ENCODE measurements at places on chromosomes 13 and 19.

GRCh38 chr19:12513531-12514061, 29.0 kb upstream of the ZNF709 start:
- DNase-seq: no peak

DNA sequence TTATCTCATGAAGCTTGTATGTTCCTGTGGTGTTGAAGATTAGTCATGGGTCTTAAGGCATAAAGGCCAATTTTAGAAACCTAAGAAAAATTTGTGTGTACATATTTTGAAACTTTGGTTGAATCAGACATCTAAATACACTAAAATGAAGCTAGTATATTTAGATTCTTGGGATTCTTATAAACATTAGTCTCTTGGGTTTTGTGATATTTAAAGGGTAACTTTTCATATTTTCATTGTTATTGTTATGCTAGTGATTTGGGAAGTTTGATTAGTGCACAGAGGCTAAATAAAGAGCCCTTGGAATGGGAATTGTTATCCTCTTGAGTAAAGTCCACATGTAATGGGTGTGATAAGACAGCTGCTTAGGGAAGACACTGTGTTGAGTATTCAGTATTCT, 24.5 kb downstream of the UBA2 start:
- DNase-seq: no peak

DNA sequence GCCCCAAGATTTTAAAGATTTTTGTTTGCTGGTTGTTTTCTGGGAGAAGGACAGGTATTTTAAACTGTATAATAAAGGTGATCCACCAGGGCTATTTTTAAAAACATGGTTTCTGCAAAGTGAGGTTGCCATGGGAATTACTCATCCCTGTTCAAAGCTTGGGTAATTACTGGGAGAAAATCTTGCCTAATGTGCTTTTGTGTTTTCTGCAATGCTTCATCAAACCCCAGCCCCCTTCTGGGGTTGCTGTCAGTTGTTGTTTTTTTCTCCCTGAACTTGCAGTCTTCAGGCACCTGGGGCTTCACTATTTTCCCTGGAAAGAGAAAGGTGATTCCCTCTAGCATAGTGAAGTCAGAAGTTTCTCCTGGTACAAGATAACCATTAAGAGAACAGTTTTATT, 277.2 kb downstream of the NALCN start:
- no peak for DNase-seq

DNA sequence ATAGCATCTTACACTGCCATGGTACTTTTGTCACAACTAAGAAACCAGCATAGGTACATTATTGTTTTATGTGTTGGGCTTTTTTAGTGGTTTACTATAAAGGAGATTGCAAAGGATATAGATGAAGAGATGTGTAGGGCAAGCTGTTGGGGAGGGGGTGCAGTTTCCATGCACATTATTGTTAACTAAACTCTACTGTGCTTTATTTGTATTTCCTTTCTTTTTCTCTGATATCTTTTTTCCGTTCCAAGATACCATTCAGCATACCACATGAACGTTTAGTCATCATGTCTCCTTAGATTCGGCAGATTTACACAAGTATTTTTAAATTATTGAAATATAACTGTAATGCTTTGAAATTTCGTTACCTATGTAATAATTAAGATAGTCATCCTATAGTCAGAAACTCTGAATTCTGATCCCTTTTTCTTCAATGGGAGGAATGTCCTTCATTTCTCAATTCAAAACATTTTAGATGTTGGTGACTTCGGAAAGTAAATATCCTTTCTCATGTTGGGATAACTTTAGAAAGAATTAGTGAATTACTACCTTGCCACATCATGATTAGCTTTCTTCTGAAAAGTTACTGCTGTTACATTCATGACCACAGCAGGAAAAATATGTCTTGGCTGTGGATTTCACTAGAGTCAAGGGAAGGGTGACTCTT, 82.8 kb downstream of the FRY start:
- DNase-seq: no peak

- DNase-seq: no peak
Observed at GRCh38 chr13:81048026-81048461, 707.1 kb upstream of the SPRY2 start.

GRCh38 chr13:99357131-99357596, 50.0 kb upstream of the GPR183 start:
- DNase-seq: no peak

DNA sequence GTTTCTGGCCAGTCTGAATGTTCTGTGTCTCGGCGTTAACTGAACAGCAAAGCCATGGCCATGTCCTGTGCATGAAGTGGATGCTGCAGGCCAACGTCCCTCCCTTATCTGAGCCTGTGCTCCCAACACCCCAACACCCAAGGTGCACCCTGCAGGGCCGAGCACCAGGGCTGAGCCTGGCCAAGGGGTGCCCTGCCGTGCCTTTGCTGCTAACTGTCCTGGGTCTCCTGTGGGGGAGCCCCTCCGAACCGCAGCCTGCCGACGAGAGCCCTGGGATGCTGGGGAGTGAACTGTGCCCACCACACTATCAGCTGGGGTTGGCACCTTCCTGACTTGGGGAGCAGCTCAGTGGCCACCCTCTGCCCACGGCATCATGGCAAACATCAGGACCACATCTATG, 17.6 kb downstream of the GPX4 start:
- DNase-seq: no peak

GRCh38 chr13:50742353-50742752, 101.1 kb downstream of the DLEU7 start:
- no peak for DNase-seq

DNA sequence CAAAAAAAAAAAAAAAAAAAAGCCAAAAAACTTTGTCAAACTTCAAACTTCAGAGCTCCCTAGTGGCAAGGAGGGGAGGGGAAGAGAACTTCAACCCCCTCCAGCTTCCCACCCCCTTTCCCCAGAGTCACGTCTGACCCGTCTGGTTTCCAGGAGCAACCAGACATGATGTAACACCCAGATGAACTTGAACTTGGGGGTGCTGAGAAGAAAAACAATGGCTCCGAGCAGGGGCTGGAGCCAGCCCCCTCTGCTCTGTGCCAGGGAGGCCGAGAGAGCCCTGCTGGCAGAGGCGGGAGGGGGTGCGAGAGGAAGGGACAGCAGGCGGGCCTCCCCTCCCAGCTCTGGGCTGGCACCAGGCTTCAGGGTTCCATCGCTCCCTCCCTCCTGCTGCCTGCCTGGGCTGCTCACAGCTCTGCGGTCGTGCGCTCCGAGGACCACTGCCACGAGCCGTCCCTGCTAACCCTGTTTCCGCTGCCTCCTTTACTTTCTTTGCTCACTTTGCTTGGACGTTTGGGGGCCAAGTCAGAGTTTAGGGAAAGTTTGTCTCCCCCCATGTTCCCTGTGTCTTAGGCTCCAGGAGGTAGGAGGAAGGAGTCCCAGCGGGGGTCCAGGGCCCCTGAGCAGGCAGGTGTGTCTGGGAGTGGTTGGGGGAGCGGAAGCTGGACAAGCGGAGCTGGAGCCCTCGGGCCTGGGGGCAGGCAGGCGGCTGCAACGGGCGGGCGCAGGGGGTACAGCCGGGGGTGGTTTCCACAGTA, 11.1 kb downstream of the LYL1 start:
- DNase-seq: peak; percentile 74

DNA sequence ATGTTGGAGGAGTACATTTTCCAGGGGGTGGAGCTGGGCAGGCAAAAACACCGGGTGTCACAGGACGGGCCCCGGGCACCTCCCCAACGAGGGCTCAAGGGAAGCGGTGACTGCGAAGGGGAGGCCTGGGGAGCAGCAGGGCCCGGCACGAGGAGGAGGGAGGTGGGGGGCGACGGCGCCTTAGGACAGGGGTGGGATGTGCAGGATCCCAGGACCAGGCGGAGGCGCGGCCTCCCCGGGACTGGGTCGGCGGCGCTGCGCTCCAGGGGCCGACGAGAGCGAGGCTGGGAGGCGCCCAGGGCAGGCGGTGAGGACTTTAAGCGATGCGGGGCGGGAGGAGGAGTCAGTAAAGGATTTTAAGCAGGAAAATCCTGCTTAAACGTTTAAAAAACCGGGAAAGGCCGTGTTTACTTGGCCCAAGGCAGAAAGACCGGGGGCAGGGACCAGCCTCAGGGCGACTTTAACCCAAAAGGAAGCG, 427 bp downstream of the ZNF160 start:
- DNase-seq: no peak

DNA sequence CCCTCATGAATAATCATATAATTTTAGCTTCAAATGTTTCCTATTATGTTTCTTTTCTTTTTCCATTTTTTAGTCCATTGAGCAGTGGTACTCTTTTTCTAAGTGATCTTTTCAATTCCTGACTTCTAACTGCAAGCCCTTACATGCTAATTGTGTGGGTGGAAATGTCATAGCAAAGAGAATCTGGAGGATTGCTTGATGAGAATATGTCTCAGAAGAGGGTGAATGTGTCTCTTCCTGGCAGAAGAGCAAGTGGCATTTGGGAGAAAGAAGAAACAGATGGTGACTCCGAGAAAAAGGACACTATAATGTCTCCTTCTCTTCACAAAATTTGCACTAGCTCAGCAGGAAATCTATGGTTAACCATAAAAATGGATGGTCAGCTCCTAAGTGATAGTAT, 2320.0 kb downstream of the PCDH9 start:
- DNase-seq: no peak

- no peak for DNase-seq
Observed at GRCh38 chr13:54733639-54734038, 1705.0 kb downstream of the OLFM4 start.

DNA sequence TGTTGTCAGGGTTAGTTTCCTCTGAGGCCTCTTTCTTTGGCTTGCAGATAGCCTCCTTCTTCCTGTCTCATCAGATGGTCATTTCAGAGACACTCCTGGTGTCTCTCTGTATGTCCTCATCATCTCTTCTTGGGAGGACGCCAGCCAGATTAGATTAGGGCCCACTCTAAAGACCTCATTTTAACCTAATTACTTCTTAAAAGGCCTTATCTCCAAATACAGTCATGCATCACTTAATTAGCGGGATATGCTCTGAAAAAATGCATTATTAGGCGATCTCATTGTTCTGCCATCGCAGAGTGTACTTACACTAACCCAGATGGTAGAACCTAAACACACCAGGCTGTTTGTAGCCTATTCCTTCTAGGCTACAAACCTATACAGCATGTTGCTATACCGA, 89.0 kb downstream of the CDK8 start:
- no peak for DNase-seq

GRCh38 chr19:29680937-29681336, 15.7 kb downstream of the PLEKHF1 start:
- DNase-seq: no peak

DNA sequence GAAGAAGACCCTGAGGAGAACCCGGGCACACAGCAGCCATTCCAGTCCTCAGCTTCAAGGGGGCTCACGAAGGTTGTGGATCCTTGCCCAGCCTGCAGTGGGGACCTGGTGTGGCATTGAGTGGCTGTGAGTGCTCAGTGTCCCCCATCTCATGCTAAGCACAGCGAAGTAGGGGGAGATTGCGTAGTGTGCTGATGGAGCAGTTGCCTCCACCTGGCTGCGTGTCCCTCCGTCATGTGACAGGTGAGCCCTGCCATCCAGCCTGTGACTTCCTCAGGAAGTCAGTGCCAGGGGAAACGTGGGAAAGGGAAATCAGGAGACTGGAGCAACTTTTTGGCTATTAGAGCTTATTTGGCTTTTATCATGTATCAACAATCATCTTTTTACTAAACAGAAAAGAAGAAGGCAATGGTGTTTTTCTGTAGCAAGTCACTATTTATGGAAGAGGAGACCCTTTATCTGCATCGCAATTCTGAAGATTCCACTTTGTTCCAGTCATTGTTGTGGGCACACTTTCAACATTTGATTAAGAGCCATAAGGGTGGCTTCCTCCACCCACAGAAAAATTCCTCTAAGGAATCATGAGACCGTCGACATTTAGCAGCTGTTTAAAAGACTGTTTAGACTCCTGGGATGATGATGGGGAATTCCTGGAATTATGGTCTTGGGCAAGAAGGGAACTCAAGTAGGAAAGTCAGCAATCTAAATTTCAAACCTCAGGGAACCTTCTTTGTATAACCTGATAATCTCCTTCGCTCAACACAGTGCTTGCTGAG, 126.8 kb upstream of the SPATA13 start:
- peak; percentile 59 for DNase-seq
